Vagina (tissue), 2 donors: ENCODE measurements at places on chromosomes 12 and 14. TPM values are rescaled to one million over a fixed set of nuclear protein-coding genes. Genes with fewer than 3 reads are reported as not detected.

DNA sequence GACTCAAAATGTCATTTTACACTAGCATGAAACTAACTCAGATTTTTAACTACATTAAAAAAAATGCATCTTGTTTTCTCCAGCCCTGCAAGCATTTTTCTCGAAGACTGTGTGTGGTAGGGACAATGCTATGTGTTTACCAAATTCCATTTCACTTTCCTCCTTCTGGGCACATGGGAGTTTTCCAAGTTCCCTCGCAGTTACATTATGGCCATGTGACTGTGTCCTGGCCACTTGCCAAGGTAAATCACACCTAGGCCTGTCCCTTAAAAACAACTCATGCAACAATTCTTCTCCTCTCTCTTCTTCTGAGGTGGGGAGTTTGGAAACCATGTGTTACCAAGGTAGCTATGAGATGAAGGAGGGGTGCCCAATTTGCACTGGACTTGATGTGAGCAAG lies 108.7 kb downstream of the SYT10 start:
- no peaks in the 10 kb centered on the region for H3K36me3 ChIP-seq
- no peak overlapping the region for H3K27ac ChIP-seq
- no peaks in the 10 kb centered on the region for H3K27me3 ChIP-seq

DNA sequence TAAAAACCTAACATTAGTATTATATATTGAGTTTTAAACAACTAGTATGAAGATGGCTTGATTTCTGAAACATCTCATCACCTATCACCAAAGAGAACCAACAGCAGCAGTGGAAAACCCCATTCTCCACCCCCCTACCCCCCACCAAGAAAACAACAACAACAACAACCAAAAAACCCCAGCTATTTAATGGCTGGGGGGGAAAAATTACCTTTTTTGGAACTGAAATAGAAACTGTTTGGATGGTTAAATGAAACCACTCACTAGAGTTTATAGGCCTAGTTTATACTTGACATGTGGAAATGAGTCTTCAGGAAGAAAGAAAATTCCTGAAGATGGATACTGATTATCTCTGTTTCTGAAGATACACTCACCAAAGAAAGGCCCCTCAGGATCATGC lies 30.3 kb downstream of the PPP2R5E start:
- H3K27me3 ChIP-seq = no peaks in the 10 kb centered on the region
- no peak overlapping the region for H3K4me3 ChIP-seq
- no peaks in the 10 kb centered on the region for H3K36me3 ChIP-seq

DNA sequence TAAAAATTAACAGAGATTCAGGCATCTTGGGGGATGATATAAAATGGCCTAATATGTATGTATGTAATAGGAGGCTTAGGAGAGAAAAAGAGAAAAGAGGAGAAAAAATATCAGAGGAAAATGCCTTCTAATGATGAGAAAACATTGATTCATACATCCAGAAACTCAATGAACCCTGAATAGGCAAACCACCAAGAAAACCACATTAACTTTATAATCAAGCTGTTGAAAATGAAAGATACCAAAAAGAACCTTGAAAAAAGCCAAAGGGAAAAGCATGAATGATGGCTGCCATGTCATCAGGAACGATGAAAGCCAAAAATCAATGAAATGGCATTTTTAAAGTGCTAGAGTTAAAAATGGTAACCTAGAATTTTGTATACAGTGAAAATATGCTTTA lies 180.2 kb downstream of the EPS8 start:
- no peak overlapping the region for H3K4me3 ChIP-seq
- no peak for DNase-seq
- H3K4me1 ChIP-seq = no peaks in the 10 kb centered on the region
- H3K27me3 ChIP-seq = no peaks in the 10 kb centered on the region
- no peak overlapping the region for H3K27ac ChIP-seq

DNA sequence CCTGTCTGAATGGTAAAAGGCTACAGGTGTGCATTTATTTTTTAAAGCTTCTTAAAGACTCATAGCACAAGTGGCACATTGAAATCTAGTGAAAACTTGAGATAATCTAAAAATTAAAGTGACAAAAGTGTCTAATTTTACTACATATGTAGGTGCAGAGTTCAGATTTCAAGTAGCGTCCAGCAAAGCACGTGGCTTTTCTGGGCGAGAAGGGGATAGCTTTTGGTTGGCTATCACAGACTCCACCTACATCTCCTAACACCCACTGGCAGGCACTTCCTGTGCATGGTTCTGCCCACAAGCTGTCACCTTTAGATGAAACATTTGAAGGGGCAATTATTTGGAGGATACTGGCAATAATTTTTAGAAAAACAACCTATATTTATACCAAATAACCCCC lies 1.9 kb upstream of the PITPNM2 start:
- no peak overlapping the region for H3K4me3 ChIP-seq
- peaks cover 30% of the 10 kb centered on the region for H3K4me1 ChIP-seq
- H3K36me3 ChIP-seq = no peaks in the 10 kb centered on the region
- no peak overlapping the region for H3K27ac ChIP-seq
- no peaks in the 10 kb centered on the region for H3K27me3 ChIP-seq

DNA sequence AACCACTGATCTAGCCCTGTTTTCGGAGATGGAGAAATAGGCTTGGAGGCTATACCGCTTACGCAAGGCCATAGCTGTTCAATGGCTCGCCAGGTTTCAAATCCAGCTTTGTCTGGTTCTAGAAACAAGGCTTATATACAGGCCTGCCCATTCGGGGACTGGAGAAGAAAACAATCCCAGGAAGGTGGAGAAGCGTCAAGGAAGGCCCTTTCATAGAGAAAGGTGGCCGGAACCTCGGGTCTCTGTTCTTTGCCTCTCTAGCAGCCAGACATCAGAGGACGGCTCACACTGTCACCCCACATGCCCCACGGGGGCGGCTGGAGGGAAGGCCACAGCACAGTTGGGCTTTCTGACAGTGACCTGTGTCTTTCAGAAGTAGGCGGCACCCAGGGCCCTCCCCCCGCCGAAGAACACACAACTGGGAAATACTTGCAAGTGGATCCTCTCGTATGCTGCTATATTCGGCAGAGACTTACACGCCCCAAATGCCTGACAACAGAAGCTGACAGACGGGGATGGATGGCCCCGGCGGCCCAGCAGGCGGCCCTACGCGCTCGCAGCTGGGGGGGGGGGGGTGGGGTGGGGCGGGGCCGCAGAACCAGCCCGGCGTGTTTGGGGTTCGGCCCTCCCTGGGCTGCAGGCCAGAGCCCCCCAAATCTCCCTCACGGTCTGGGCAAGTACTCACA lies 4.5 kb upstream of the SETD1B start:
- H3K4me1 ChIP-seq = peaks cover 61% of the 10 kb centered on the region
- DNase-seq = peak; percentile 95
- H3K4me3 ChIP-seq = peak overlapping the region; percentile 87
- peaks cover 11% of the 10 kb centered on the region for H3K36me3 ChIP-seq

Gene GLT1D1
- total RNA-seq = 0.74 TPM

Gene SLCO1B1
- total RNA-seq = not detected

Gene SAMD15
- total RNA-seq = not detected

DNA sequence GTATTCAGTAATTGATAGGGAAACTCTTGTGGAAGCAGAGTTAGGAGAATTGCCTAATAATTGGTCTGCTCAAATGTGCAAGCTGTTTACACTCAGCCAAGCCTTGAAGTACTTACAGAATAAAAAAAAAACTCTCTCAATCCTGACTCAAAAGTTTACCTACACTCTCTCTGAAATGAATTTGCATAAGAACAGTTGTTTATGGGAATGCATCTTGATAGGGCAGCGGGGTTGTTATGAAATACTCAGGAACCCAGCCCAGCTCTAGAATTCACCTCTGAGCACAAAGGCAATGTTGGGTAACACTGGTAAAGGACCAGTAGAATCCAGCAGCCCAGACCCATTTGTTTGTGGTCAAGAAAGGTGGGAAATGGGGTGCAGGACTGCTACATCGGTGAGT lies 267.0 kb downstream of the CPNE8 start:
- no peaks in the 10 kb centered on the region for H3K36me3 ChIP-seq
- H3K4me3 ChIP-seq = no peak overlapping the region
- H3K27ac ChIP-seq = no peak overlapping the region
- H3K27me3 ChIP-seq = no peaks in the 10 kb centered on the region

DNA sequence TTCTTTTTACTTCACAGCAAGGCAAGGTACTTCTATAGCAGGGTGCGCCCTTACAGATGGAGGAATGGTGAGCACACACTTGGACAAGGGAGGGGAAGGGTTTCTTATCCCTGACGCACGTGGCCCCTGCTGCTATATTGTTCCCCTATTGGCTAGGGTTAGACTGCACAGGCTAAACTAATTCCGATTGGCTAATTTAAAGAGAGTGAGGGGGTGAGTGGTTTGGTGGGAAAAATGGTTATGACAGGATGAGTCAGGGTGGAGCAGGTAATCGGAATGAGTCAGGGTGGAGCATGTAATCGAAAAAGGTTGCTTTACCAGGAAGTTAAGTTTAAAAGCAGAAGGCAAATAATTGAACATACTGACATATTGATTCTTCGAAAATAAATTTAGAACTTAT lies 23.7 kb upstream of the RAB21 start:
- no peaks in the 10 kb centered on the region for H3K27me3 ChIP-seq
- no peak overlapping the region for H3K4me3 ChIP-seq
- no peak for DNase-seq
- no peak overlapping the region for H3K27ac ChIP-seq

GRCh38 chr14:70472253-70473159 lies 20.5 kb downstream of the ADAM21 start:
- H3K4me1 ChIP-seq = no peaks in the 10 kb centered on the region
- DNase-seq = no peak
- no peak overlapping the region for H3K27ac ChIP-seq
- H3K36me3 ChIP-seq = no peaks in the 10 kb centered on the region
- no peaks in the 10 kb centered on the region for H3K27me3 ChIP-seq

DNA sequence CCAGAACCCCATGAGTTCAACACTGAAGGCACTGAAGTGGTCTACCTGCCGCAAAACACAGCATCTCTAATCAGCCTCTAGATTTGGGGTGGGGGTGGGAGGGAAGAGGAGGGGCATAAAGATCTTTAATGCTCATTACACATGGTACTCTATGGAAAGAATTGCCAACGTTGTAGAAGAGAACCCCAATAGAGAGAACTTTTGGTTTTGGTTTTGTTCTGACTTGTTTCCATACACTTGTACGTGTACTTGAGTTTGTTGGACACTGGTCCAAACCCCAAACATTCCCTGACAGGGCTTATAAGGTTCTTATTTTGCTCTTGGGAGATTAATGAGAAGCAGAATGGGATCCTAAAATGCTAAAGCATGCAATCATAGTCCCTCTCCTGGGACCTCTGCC lies 31.0 kb downstream of the GNPTAB start:
- no peak overlapping the region for H3K4me3 ChIP-seq
- no peaks in the 10 kb centered on the region for H3K27me3 ChIP-seq
- H3K36me3 ChIP-seq = no peaks in the 10 kb centered on the region
